ENCODE measurements at places on chromosomes 1 and 21.

- DNase-seq = no peak
Observed at GRCh38 chr1:199490769-199491527, 536.6 kb upstream of the NR5A2 start.

DNA sequence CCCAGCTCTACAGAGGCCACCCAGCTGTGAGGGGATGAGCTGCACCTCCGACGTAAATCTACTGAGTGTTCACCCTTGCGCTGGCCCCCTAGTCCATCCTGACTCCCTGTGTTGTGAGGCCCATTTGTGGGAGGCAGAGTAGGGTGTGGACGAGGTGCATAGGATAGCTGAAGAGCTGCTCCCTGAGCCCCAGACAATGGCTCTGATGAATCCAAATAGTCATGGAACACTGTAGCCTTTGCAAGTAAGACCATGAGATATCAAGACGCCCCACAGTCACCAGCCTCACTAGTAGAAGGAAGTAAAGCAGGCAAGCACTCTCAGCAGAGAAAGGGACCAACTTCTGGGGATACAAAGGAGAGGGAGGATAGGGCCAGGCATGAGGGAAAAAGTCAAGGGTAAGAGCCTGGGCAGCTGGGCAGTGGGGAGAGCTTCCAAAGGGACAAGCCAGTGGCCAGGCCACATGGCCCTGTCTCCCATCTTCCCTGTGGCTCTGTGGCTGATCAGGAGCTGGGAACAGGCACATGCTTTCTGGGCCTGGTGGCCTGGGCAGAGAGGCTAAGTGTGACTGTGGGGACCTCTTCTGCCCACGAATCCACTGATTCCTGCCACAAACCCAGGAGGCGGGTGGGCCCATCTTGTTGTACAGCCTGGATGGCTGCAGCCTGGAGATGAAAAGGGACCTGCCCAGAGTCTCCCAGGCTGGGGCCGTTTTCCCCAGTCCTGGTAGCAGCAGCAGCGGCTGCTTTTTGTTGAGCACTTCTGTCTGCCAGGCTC lies 55.5 kb upstream of the EPS8L3 start:
- DNase-seq = no peak

DNA sequence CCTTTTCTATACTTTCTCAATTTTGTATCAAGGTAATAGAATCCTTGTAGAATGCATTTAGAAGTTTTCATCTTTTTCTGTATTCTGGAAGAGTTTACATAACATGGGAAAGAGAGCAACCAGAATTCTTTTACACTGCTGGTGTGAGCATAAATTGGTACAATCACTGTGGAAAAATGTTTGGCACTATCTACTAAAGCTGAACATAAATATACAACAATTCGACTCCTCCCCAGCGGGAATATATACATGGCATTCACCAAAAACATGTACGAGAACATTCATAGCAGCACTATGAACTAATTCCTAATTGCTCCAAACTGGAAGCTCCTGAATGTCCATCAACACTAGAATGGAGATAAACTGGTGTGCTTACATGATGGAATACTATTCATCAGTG lies 1.8 kb upstream of the ACBD6 start:
- DNase-seq = no peak

DNA sequence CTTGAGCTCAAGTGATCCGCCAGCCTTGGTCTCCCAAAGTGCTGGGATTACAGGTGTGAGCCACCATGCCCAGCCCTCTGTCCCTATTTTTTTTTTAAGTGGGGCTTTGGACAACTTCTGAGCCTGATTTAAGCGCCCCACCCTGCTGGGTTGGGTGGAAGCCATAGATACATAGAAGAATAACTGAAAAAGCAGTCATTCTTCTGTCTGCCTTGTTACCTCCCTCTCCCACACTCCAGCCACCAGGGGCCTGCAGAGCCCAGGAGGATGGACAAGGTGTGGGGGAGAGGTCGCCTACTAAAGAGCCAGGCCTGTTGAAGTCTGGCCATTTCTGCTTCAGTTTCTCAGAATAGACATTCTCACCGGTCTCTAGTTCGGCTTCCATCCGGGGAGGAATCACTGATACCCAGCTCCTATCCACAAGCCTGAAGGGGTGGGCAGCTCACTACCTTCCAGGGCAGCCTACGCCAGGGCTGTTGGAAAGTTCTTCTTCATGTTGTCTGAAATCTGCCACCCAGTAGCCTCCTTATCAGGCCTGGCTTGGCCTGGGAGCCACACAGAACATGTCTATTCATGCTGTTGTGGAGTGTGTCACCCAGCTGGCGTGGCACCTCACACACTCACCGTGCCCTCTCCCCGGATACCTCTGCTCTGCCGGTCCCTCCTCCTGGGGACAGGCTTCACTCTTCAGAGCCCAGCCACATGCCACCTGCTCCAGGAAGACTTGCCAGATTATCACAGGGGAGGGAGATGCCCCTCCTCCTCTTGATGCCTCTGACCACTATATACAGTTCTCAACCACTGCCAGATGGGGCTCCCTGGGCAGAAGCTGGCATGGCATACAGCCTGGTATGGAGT lies 27.7 kb downstream of the KNCN start:
- no peak for DNase-seq

DNA sequence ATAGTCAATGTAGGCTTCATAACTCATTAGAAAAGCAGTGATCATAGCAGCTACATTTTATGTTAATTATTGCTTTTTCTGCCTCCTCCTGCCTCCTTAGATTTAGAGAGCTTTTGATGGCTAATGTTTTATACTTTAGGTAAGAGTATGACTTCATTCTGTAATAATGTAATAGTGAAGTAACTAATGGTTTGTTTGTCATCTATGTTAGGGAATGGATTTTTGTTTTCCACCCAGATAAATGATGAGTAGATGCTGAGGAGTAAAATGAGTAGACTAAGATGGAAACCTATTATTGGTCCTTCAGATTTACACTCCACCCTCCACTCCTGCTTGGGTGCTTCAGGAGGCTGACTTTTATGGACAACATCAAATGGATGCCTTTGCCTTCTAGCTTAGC lies 170.6 kb downstream of the CTH start:
- no peak for DNase-seq

DNA sequence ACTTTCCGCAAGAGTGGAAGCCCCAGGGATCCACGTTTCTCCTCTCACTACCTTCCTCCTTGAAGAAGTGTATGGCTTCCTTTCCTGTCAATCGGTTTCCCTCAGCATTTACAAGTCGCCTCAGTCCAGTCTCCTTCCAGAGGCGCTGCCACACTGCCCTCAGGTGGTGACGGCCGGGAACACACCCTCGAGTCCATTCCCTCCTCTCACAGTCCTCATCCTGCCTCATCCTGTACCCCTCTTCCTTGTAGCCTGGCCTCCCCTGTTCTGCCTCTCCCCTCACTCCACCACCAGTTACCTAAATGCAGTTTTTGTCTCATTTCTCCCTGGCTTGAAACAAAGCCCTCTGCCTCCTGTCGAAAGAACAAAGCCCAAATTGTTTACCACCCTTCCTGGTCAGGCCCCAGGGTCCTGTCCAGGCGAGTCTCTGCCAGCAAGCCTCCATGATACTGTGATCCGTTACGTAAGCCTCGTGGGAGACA lies 23.2 kb upstream of the LSM10 start:
- DNase-seq = peak; percentile 94

GRCh38 chr1:113963281-113963906 lies 15.9 kb upstream of the OLFML3 start:
- DNase-seq = no peak

GRCh38 chr1:234322979-234323378 lies 50.3 kb upstream of the COA6 start:
- DNase-seq = peak; percentile 55
